ENCODE measurements at places on chromosomes 2 and 18.

DNA sequence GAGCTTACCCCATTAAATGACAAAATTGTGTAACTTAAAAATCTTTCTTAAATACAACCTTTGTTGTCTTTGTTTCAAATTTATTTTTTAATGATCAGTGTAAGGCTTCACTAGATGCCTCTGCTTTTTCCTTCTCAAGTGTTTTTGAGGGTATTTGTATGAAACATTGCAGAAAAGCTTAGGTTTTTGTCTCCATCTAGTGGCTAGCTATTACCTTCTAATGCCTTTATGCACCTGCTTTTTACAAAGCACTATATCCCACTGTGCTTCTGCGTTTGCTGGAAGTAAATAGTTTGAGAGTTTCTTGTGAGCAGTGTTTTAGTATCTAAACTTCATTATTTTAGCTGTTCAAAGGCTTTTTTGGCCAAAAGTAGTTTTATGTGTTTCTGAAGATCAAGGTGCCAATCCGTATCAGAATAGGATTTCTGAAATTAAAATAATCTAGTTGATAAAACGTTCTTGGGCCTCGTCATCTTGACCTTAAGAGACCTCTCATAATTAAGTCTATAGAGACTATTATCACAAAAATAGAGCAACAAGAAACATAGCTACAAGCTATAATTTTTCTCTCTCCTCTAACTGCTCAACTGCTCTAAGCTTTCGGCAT is 47.0 kb downstream of the IWS1 start:
- peak; percentile 86 for DNase-seq

DNA sequence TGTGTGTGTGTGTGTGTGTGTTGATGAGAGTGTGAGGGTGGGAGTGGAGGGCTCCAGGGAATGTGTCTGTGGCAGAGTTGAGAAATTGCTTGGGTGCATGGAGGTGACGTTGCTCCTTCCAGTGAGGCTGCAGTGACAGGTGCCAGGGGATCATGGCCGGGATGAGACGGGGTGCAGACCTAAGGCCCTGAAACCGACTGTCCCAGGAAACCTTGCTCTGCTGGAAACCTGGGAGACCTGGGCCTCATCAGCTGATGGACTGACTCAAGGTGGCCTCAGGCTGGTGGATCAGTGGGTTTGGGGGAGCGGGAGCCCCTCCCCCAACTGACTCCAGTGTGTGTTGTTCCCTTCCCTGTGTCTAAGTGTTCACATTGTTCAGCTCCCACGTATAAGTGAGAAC is 56.6 kb downstream of the INHBB start:
- no peak for DNase-seq

DNA sequence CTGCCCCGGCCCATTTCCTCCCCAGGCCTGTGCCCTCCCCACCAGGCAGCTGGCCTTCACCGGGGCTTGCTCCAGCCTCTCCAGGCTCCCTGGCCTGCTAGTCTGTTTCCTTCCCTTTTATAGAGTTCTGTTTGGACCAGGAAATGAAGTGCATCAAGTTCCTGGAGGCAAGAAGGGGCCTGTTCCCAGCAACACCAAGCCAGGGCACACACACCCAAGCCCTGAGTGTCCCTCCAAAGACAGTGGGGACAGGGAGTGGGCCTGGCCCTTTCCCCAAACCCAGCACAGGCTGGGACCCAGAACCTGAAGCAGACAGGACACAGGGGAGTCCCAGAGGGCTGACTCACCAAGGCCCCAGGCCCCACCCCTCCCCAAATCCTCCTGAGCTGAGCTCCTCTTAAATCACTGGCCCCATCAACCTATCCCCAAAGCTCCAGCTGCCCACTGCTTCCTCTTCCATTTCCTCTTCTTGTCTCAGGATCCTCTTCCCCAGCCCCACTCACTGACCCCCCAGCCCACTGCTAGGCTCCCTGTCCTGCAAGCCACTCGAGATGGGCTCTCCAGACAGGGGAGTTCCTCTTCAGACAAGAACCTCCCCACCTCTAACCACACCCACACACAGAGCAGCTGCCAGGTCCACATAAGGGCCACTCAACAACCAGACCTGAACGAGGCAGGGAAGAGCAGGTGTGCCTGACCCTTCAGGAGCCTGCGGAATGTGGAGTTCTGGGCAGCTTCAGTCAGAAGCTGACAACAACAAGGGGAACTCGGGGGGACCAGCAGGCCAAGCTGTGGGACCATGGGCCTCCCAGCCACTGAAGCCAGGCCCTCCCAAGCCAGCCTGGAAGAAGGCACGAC is 74.2 kb downstream of the TNS1 start:
- DNase-seq, result no peak

GRCh38 chr2:231227310-231228162 is 29.1 kb downstream of the ARMC9 start:
- peak; percentile 87 for DNase-seq

DNA sequence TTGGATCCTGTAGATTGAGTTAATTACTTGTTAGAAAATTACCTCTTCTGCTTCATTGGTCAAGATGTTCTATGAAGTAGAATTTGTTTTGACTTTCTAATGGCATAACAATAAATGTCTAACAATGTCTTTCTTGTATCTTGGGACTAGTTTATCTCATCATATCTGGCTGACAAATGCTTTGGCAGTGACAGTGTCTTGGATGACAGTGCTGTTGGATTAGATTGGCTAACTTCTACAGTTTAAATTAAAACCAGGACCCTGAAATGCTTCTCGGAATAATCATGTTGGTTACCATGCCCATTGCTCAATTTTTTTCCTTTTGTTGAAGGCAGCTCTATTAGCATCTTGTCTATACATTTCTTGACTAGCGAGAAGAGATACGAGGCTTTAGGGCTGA is 176.9 kb downstream of the PARD3B start:
- no peak for DNase-seq

DNA sequence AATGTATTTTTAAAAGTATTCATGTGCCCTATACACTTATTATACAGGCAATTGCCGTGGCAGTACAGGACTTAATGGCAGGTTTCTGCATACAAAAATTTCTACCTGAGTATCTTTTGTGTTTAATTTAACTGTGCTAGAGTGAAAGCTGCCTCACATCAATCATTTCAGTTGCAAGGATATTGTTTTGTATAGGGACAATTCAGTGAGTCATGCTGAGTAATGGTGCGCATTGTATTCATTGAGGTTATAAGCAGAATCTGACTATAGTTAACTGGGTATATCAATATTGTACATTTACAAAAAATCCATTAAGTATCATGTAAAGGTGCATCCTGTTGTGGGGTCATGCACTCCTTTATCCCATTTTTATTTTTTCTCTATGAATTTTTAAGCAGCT is 121.5 kb downstream of the GCA start:
- DNase-seq, result no peak

- DNase-seq, result no peak
Measured at GRCh38 chr2:239208465-239209180, 192.2 kb downstream of the HDAC4 start.

DNA sequence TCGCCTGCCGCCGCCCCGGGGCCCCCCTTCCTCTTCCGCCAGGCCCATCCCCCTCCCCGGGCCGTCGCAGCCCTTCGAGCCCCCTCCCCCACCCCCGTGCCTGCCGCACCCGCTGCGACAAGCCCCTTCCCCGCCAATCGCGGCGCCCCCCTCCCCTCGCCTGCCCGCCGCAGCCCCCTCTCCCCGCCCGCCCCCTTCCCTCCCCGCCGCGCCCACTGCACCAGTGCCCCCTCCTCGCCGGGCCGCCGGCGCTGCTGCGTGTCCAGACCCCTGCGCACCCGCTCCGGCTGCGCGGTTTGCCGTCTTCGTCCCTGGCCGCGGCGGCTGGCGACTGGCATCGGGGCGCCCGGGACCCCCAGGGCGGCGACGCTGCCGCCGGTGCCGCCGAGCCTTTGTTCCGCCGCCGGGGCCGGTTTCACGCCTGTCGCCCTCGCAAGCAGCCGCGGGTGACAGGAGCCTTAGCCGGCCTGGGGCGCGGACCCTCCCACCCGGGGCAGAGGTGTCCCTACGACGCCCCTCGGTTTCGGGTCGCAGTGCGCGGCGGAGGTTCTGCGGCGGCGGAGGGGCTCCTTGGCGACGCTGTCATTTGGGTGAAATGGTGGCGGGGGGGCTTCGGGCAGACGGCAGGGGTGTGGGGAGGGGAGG is 18.1 kb downstream of the GPC1 start:
- DNase-seq, result no peak

DNA sequence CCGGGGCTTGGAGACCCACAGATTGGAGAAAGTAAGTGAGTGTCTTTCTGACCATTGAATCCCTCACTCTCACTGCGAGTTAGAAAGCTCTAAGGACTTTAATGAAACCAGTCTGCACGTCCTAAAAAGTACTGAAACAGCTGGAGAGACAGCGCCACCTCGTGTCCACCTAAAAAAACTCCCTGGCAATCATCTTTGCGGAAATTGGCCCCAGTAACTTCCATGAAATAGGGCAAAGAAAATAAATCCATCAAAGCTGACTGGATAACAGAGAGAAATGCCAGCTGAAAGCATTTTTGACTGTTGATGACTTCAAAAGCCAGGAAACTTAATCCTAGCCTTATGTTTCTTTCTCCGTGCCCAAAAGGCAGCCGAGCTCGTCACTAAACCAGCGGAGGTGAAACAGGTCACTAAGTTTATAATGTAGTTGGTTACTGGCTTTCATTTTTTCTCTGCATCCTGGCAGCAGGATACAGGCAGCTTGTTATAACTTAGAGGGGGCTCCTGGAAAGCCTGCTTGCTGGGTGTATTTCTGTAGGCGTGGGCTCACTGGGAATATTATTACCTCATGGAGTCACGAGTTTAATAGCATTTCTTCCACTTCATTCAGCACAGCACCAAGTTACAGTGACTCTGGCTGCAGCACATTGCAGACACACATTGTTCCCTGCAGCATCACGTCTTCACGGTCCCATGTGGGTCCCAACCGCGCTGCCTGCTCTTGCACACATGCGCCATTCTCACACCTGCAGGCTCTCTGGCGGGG is 266.5 kb downstream of the HRH4 start:
- DNase-seq, result peak; percentile 90

DNA sequence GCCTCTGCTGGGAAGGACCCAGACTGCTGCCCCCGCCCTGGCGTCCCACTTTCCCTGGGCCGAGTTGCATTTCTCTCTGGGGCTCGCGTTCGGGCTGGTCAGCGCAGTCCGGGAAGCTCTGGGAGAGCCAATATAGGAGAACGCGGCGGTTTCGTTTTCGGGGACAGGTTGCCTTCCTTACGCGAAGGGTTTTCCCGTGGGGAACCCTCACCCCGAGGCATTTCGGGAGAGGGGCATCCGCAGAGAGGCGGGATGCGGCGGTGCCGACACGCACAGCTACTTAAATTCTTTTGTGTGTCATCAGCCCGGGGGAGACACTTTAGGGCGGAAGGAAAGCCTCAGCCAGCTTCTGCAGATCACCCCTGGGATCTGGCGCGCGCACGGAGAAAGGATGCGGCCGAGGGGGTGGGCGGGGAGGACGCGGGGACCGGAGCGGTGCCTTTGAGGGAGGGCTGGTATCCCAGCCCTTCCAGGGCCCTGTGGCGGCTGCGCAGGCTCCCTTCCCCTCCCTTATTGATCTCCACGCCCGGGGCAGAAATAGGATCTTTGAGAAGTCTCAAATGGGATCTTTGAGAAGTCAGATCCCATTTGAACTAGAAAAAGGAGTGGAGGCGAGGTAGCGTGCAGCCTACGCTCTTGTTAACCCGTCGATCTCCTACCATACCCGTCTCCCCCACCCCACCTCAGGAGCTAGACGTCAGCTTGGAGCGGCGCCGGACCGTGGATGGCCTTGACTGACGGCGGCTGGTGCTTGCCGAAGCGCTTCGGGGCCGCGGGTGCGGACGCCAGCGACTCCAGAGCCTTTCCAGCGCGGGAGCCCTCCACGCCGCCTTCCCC is 1.2 kb downstream of the GATA6 start:
- DNase-seq, result peak; percentile 80

GRCh38 chr2:227163485-227163997 is 464 bp downstream of the COL4A4 start:
- DNase-seq, result no peak

DNA sequence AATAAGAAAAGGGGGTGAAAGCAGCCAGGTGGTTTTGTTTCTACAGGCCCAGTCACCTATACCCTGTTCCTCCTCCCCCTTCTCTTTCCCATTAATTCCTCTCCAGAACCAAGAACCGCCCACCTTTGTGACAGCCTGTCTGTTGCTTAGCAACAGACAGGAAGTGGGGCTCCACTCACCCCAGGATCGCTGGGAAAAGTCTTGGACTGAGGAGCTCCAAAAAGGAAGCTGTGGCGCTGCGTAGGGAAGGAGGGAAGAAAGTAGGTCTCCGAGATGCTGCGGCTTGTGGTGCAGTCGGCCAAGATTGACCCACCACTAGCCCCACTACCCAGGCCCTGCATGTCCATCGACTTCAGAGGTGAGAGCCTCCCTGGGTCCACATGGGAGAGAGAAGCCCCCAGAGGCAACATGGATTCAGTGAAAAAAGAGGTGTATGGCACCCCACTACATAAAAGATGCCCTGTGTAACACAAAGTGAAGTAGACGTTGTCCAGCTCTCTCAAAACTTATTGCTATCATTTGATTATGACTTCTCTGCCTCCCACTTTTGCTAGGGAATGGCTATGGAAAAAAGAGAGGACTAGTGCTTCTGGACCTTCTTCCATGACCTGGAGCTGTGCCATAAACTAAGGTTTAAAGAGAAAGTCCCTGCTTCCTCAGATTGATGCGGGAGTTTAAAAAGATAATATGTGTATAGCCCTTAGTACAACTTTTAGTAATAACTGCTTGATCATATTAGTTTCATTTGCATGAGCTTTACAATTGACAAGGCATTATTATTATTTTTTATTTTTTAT is at the start of gene FER1L5:
Gene FER1L5, plus strand, starts transcription at position 201 of the 797 bp plus-strand sequence. Its CDS starts 73 bp downstream, at position 274.
- DNase-seq, result peak; percentile 69

DNA sequence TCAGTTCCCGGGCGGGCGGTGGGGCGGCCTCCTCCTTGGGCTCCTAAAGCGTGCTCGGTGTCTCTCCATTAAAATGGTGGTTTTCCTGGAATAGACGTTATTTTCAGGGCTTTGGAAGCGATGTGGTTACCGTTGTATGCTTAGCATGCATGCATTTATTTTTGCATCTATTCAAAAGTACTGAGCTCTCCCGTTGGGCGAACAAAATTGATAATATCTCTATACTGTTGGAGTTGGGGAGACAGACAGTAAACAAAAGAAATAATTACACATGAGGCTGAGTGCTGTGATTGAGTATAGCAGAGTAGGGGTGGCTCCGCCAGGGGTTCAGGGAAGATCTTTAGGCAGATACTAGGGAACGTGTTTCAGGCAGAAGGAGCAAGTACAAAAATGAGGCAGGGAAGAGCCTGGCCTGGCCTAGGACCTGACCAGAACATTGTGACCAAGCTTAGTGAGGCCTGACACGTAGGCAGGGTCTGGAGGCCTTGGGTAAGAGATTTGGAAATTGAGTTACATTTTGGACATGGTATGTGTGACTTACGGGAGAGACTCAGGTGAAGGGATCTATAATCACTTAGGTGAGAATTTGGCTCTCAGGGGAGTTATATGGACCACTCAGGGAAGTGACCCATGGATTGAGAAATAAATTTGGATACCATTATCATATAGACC is 674 bp downstream of the NCAPH start:
- DNase-seq, result no peak

- DNase-seq, result no peak
Measured at GRCh38 chr2:122795763-122796162, 1040.3 kb downstream of the TSN start.

- peak; percentile 43 for DNase-seq
Measured at GRCh38 chr18:9700261-9700796, 7.8 kb upstream of the RAB31 start.

GRCh38 chr2:7673853-7674252 is 756.6 kb downstream of the RNF144A start:
- DNase-seq, result no peak
